ENCODE measurements at places on chromosomes 5 and 9. TPM values are rescaled to one million over a fixed set of nuclear protein-coding genes. Genes with fewer than 3 reads are reported as not detected.
A peak's percentile ranks its signal among the peaks of the same experiment; 100 is the strongest.

- peak; percentile 57 for DNase-seq
- no peaks in the 10 kb centered on the region for H3K36me3 ChIP-seq
- no peak overlapping the region for H3K27ac ChIP-seq
- no peaks in the 10 kb centered on the region for H3K4me1 ChIP-seq
Observed at GRCh38 chr9:36443581-36443980, 43.5 kb upstream of the RNF38 start.

SLC36A2 gene
- not detected for total RNA-seq

GRCh38 chr9:88023001-88023400 is 48.7 kb upstream of the CDK20 start:
- no peaks in the 10 kb centered on the region for H3K36me3 ChIP-seq
- no peak for DNase-seq
- H3K27ac ChIP-seq: no peak overlapping the region
- no peaks in the 10 kb centered on the region for H3K4me1 ChIP-seq
- no peak overlapping the region for H3K4me3 ChIP-seq
- no peaks in the 10 kb centered on the region for H3K27me3 ChIP-seq

DNA sequence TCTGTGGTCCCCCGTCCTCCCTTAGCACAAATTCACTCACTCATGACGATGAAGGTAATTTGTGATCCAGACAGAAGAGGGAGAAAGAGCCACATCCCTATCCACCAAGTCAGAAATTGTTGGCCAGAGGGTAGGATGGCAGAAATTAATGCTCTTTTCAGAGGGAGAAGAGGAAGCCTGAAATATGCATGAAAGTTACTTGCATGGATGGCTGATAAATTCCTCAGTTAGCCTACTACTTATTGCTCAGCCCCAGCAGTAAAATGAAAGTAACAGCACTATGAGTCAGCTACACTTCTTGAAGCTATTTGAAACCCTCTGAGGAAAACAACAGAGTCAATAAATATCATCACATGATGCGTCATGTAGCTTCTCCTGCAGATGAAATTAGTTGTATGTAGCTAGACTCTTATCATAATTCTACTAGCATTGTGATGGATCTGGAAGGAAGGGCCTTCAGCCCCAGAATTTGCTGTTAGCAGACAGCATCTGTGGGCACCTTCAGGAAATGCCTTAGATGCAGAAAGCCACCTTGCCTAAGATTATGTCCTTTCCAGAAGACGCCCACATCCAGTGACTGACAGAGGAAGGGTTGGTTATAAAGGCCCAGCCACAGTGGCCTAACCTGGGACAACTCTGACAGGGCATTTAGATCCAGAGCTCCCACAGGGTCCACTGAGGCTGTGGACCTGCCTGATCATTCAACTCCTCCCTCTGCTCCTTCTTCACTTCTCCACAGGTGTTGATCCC is 81.2 kb upstream of the CCDC112 start:
- H3K27me3 ChIP-seq: no peaks in the 10 kb centered on the region
- peak overlapping the region; percentile 39 for H3K4me3 ChIP-seq
- DNase-seq: peak; percentile 94
- H3K27ac ChIP-seq: peak overlapping the region; percentile 35

ADRB2 gene
- total RNA-seq: not detected

- peak; percentile 8 for DNase-seq
- no peak overlapping the region for H3K27ac ChIP-seq
- H3K27me3 ChIP-seq: no peaks in the 10 kb centered on the region
- H3K36me3 ChIP-seq: no peaks in the 10 kb centered on the region
- H3K4me1 ChIP-seq: peaks cover 10% of the 10 kb centered on the region
Observed at GRCh38 chr5:151895660-151896030, 29.0 kb downstream of the GLRA1 start.

- no peaks in the 10 kb centered on the region for H3K4me1 ChIP-seq
- H3K36me3 ChIP-seq: peaks cover 3% of the 10 kb centered on the region
- no peak for DNase-seq
- no peak overlapping the region for H3K27ac ChIP-seq
- H3K4me3 ChIP-seq: no peak overlapping the region
Observed at GRCh38 chr9:79633558-79633957, 61.8 kb downstream of the TLE4 start.

FBP1 gene
- total RNA-seq: not detected

DNA sequence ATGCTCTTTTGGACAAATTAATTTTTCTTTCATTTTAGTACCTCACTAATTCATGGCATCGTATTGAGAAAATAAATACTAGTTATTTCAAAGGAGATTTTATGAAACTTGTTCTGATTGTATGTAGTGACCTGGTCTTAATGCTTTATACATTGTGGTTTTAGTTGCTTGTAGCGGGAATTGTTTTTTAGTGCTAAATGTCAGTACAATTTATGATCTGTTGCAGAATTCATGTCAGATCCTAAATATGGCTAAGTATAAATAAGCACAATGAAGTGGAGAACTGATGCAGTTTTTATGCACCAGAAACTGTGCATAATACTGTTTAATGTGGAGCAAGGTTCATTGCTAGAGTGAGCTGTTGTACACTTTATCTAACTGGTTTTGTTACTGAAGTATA is 308.8 kb downstream of the PJA2 start:
- no peaks in the 10 kb centered on the region for H3K36me3 ChIP-seq
- H3K27me3 ChIP-seq: no peaks in the 10 kb centered on the region
- H3K4me3 ChIP-seq: no peak overlapping the region
- H3K27ac ChIP-seq: no peak overlapping the region
- DNase-seq: no peak

CCDC171 gene
- total RNA-seq: 0.76 TPM

GRCh38 chr9:121399126-121399882 is 29.3 kb upstream of the STOM start:
- H3K27ac ChIP-seq: peak overlapping the region; percentile 95
- H3K4me3 ChIP-seq: 0 out of 2 replicates have a peak overlapping the region, but pooled peaks have one; percentile 10
- no peaks in the 10 kb centered on the region for H3K27me3 ChIP-seq
- H3K36me3 ChIP-seq: no peaks in the 10 kb centered on the region
- DNase-seq: peak; percentile 61

ENHO gene
- not detected for total RNA-seq

GRCh38 chr5:149015561-149015960 is 47.3 kb downstream of the SH3TC2 start:
- H3K27me3 ChIP-seq: no peaks in the 10 kb centered on the region
- DNase-seq: no peak
- H3K36me3 ChIP-seq: no peaks in the 10 kb centered on the region
- no peaks in the 10 kb centered on the region for H3K4me1 ChIP-seq
- no peak overlapping the region for H3K4me3 ChIP-seq
- H3K27ac ChIP-seq: no peak overlapping the region

DNA sequence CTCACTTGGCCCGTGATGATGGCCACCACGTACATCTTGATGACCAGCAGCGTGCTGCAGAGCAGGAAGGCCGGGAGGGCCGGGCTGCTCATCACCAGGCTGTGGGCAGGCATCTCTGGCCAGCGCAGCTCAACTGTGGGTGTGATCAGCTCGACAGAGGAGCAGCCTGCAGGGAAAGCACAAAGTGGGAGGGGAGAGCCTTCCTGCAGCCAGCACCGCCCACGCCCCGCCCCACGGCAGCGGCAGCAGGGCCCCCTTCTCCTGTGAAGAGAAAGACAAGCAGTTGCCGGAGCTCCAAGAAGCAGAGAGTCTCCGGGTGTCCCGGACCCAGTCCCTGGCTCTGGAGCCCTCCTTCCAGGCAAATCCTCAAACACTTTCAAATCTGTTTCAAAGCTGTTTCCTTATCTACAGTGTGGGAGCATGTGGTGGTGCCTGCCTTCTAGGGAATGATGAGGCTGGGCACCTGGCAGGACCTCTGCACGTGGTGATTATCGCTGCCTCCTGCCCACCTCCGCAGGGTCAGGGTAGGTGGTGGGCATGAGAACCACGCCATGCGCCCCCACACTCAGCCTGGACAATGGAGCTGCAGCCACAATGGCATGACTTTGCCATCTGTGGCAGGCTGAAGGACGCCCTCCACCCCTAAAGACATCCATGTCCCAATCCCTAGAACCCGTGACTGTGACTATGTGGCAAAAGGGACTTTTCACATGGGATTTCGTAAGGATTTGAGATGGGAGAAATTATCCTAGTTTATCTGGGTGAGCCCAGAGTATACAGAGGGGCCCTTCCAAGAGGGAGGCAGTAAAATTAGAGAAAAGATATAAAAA is at the start of gene PTGES:
TSS of gene PTGES (minus strand) at position 143 of the 830 bp plus-strand sequence. CDS start at position 113, 30 bp downstream.
- peak; percentile 94 for DNase-seq
- H3K27me3 ChIP-seq: no peaks in the 10 kb centered on the region
- H3K27ac ChIP-seq: peak within 1 kb of the TSS; percentile 60

DNA sequence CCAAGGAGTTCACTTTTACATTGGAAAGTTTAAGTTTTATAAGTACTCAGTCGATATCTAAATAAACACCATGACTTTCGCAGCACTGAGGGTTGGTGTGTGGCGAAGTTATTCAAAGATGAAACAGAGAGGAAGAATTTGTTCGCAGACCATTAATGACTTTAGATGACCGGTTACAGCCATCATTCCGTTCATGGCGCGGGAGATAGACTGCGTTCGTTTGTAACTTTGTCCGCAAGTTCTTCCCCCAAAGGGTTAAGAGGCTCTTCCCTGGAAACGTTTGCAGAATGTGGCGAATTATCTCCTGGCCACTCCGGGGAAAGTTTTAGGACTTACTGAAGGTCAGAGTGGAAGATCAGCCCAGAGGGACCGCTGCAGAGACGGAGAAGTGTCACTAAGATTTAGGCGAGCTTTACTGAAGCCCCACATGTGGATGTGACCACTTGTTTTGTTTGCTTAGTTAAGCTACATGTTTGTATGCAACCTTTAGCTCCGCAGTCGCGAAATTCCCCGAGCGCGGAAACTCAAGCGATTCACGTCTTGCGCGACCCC is 2.2 kb upstream of the FOXD1 start:
- peak overlapping the region; percentile 72 for H3K4me3 ChIP-seq
- no peak overlapping the region for H3K27ac ChIP-seq
- DNase-seq: peak; percentile 67
- H3K4me1 ChIP-seq: no peaks in the 10 kb centered on the region
- no peaks in the 10 kb centered on the region for H3K27me3 ChIP-seq

DNA sequence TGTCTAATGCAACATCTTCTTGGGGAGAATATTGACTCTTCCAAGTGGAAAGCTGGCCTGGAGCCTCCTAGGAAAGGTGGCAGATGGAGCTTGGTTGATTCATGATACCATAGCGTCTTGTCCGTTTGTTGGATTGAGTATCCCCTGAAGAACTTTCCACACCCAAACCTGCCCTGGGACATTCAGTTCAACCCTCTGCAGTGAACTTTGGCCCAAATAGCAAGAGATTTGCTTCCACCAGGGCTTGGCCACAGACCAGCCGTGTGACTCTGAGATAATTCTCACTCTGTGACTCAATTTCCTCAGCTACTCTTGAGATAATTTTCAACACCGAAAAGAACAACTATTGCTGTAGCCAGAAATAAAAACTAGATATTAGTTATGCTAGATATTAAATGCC is 108.0 kb upstream of the RAD23B start:
- peak; percentile 80 for DNase-seq
- no peaks in the 10 kb centered on the region for H3K27me3 ChIP-seq
- H3K4me1 ChIP-seq: peaks cover 40% of the 10 kb centered on the region
- H3K27ac ChIP-seq: peak overlapping the region; percentile 45

DNA sequence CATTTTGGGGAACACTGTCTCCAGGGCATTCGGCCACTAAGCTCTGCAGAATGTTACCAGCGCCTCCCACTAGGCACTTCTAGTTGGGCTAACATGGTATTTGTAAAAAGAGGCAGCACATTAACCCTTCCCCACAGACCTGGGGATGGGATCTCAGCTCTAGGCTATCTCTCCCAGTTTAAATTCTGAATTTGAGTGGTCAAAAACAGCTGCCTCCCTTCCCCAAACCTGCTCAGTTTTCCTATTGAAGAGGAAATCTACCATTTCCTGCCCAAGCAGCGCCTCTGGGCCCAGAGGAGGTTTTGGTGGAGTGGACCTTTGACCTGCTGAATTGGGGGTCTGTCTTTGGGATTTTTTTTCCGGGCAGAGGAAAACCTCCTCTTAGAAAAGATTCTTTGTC is 53.2 kb downstream of the ENC1 start:
- DNase-seq: no peak
- no peak overlapping the region for H3K4me3 ChIP-seq
- no peaks in the 10 kb centered on the region for H3K4me1 ChIP-seq
- H3K36me3 ChIP-seq: no peaks in the 10 kb centered on the region
- H3K27me3 ChIP-seq: no peaks in the 10 kb centered on the region

ADGRD2 gene
- total RNA-seq: not detected

CCDC69 gene
- total RNA-seq: 0.13 TPM

RHOBTB3 gene
- 214 TPM for total RNA-seq

- no peaks in the 10 kb centered on the region for H3K27me3 ChIP-seq
- no peaks in the 10 kb centered on the region for H3K36me3 ChIP-seq
- no peak overlapping the region for H3K27ac ChIP-seq
- no peak for DNase-seq
- H3K4me3 ChIP-seq: no peak overlapping the region
Observed at GRCh38 chr5:27962198-27962597, 923.8 kb upstream of the CDH9 start.

SLC25A2 gene
- total RNA-seq: not detected

- peak; percentile 3 for DNase-seq
- no peak overlapping the region for H3K4me3 ChIP-seq
- H3K36me3 ChIP-seq: no peaks in the 10 kb centered on the region
- H3K27me3 ChIP-seq: peaks cover 48% of the 10 kb centered on the region
Observed at GRCh38 chr5:76610196-76610595, 13.0 kb downstream of the F2RL2 start.

DNA sequence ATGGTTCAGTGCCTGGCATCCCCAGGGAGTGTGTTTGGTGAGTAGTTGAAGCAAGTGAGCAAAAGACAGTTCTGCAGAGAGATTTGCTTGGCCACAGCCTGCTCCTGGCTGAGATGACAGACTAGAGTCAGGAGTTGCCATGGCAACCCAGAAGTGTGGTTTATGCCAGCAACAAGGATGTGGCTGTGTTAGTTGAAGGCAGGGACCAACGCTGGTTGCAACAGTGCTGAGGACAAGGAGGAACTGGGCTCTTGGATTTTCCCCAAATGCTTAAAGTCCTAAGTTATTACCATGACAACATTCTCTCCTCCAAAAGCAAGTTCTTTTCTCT is 2.7 kb downstream of the NXNL2 start:
- DNase-seq: peak; percentile 94
- H3K36me3 ChIP-seq: no peaks in the 10 kb centered on the region
- H3K4me3 ChIP-seq: no peak overlapping the region
- H3K27ac ChIP-seq: peak overlapping the region; percentile 52
- H3K27me3 ChIP-seq: no peaks in the 10 kb centered on the region

DNA sequence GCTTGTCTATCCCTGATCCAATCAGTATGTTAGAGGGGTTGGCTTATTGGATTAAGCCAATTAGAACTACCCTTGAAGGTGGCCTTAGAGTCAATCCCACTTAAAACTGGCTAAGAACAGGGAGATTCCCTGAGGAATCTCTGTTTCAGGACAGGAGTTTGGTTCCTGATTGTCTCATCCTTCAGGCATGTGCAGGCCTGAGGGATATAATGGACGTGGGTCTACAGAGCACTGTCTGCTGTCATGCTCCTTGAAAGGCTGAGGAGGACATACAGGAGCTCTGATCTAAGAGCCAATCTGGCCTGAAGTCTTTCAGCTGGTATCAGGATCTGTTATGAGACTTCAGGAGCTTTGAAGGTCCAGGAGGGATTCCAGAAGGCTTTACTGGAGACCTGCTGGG is 36.2 kb upstream of the PRXL2C start:
- H3K36me3 ChIP-seq: no peaks in the 10 kb centered on the region
- no peak overlapping the region for H3K27ac ChIP-seq
- DNase-seq: no peak
- H3K27me3 ChIP-seq: no peaks in the 10 kb centered on the region

All from GM23248 (cell line).